ENCODE measurements at places on chromosomes 4 and X.

GRCh38 chrX:17608888-17609287 is 128.4 kb upstream of the SCML1 start:
- no peak for DNase-seq

GRCh38 chrX:136711147-136711546 is 63.2 kb downstream of the CD40LG start:
- no peak for DNase-seq

DNA sequence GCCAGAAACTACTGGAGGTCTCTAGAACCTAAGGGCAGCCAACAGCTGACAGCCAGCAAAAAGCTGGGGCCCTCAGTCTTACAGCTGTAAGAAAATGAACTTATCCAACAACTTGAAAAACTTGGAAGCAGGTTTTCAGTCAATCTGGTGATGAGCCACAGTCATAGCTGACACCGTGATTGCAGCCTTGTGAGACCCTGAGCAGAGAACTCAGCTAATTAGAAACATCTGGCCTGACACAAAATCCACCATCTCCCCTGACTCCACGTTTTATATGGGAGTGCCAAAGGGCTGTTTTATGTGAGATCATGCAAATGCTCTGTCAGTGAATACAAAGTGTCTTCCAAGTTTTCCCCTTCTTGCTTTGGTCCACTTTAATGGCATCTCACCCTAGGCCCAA is 198.8 kb upstream of the DCAF8L1 start:
- no peak for DNase-seq

- no peak for DNase-seq
Measured at GRCh38 chr4:3313556-3314228, 20.9 kb downstream of the RGS12 start.
